ENCODE measurements at places on chromosomes 3 and 15. TPM values are rescaled to one million over a fixed set of nuclear protein-coding genes. Genes with fewer than 3 reads are reported as not detected.

GRCh38 chr3:133038731-133039375 lies 662 bp downstream of the TMEM108 start:
- H3K4me3 ChIP-seq, result peak overlapping the region; percentile 64
- H3K27ac ChIP-seq, result peak overlapping the region; percentile 40
- H3K36me3 ChIP-seq, result no peaks in the 10 kb centered on the region
- peaks cover 36% of the 10 kb centered on the region for H3K27me3 ChIP-seq
- H3K4me1 ChIP-seq, result peaks cover 7% of the 10 kb centered on the region

GRCh38 chr15:84982301-84982920 lies 755 bp downstream of the PDE8A start:
- H3K4me3 ChIP-seq, result peak overlapping the region; percentile 90
- peaks cover 54% of the 10 kb centered on the region for H3K4me1 ChIP-seq
- H3K27ac ChIP-seq, result peak overlapping the region; percentile 95
- no peaks in the 10 kb centered on the region for H3K36me3 ChIP-seq

DNA sequence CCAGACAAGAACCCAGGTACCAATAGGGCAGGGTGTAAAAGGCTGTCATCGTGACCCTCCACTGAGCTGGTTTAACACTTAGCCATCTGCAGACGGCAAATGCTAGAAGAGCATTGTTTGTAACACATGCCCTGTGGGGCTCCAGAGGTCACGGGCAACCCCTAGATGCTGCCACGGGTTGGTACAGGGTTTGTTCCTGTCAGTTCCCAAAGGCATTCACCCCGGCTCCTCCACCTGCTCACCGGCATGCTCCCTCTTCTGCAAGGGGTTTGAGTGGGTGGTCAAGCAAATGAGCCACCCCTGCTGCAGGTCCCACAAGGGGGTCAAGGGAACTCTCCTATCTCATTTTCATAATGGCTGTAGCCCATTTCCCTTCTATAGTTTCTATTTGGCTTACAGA lies 229.3 kb downstream of the ZPLD1 start:
- no peak for DNase-seq
- no peaks in the 10 kb centered on the region for H3K27me3 ChIP-seq
- H3K4me3 ChIP-seq, result no peak overlapping the region
- H3K36me3 ChIP-seq, result no peaks in the 10 kb centered on the region
- H3K4me1 ChIP-seq, result no peaks in the 10 kb centered on the region

DNA sequence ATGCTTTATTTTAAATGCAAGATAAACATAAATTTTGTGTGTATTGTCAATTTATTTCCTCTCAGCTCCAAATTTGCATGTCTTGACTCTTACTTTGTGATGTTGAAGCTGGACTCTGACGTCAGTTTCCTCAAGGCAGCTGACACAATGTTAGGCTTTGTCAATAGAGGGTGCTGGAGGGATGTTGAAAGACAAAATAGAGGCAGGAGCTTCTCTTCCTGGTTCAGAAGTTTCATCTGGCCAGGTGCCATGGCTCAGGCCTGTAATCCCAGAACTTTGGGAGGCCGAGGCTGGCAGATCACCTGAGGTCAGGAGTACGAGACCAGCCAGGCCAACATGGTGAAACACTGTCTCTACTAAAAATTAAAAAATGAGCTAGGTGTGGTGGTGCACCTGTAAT lies 408.6 kb downstream of the GBE1 start:
- no peaks in the 10 kb centered on the region for H3K27me3 ChIP-seq
- H3K27ac ChIP-seq, result no peak overlapping the region
- H3K36me3 ChIP-seq, result no peaks in the 10 kb centered on the region
- no peak for DNase-seq
- H3K4me1 ChIP-seq, result no peaks in the 10 kb centered on the region
- no peak overlapping the region for H3K4me3 ChIP-seq

GRCh38 chr15:75107908-75108838 lies 84.8 kb downstream of the PPCDC start:
- peak; percentile 64 for DNase-seq
- no peak overlapping the region for H3K4me3 ChIP-seq
- no peaks in the 10 kb centered on the region for H3K27me3 ChIP-seq
- no peaks in the 10 kb centered on the region for H3K36me3 ChIP-seq

DNA sequence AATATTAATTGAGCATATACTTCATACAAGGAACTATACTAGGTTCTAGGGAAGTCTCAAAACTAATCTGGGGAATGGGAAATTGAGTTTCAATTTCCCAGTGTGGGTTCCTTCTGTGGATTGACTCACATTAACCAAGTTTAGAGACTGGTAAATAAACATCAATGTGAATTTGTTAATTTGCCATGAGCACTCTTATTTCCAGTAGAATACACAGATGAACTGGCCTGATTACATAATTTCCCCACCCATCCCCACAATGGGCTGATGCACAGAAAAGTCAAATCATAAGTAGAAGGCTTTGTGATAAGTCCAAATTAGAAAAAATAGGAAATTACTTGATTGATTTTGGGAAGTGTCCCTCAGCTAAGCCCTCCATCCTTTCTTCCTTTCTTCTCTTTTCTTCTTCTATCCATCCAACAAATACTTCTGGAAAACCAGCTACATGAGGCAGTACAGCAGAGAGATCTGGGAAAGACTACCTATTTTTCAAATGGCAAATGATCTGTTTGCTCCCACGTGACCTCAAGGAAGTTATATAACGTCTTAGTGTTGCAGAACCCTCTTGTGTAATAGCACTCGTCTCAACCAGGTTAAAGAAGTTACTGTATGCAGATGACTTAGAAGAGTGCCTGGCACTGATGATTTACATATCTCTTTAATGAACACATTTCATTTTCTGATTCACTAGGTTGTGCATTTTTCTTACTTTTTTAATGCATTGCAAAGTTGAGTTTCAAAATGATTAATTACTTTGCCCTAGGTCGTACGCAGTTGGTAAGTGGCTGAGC lies 312.3 kb downstream of the SV2B start:
- H3K4me3 ChIP-seq, result no peak overlapping the region
- peaks cover 18% of the 10 kb centered on the region for H3K4me1 ChIP-seq
- H3K27me3 ChIP-seq, result no peaks in the 10 kb centered on the region

DNA sequence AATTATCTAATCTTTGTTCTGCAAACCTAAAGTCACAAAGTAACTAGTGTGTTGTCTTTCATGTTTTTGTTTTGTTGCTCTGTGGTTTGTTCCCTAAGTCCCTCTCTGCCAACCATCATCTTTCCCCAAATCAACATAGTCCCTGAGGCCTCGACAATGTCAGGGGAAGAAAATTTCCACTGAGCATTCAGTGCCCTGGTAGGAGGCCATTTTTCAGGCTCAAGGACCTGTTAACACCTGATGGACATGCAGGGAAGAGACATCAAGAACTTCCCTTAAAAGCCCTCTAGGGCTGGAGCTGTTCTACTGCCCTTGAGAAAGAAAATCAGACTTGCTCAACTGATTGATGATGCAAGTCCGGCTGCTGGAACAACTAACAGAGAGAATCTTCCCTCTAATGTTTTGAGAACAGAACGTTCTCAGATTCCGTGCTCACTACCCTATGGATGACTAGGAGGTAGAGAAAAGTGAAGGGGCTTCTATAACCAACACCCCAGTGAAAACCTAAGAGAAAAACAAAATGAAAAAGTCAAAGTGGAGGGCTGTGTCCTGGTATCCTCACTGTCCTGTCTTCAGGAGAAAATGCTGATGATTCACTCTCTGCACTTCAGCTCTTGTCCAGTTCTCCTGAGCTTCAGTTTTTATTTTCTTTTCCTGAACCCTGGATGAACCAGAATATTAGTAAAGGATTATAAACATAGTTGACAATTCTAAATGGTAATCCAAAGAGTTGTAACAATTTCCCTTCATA lies 373.1 kb downstream of the FOXP1 start:
- H3K36me3 ChIP-seq, result no peaks in the 10 kb centered on the region
- H3K4me3 ChIP-seq, result no peak overlapping the region
- no peaks in the 10 kb centered on the region for H3K27me3 ChIP-seq
- H3K27ac ChIP-seq, result peak overlapping the region; percentile 76
- H3K4me1 ChIP-seq, result peaks cover 66% of the 10 kb centered on the region
- peak; percentile 35 for DNase-seq

DNA sequence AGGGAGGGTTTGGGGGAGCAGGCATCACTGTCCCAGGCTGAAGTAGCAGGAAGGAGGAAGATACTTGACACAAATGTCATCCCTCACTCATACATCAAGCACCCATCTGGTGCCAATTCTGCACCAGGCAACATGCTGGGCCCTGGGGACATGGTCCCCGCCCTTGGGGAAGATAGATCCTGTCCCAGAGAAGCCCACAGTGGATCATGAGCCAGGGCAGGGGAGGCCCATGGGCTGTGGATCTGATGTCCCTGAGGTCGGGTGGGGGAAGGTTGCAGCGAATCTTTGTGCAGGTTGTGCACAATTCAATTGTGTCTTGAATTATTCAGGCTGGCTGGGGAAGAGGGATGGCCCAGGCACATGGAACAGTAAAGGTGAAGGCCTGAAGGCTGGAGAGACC lies 6.4 kb upstream of the CCDC33 start:
- no peak overlapping the region for H3K4me3 ChIP-seq
- H3K36me3 ChIP-seq, result no peaks in the 10 kb centered on the region
- H3K27ac ChIP-seq, result no peak overlapping the region

DNA sequence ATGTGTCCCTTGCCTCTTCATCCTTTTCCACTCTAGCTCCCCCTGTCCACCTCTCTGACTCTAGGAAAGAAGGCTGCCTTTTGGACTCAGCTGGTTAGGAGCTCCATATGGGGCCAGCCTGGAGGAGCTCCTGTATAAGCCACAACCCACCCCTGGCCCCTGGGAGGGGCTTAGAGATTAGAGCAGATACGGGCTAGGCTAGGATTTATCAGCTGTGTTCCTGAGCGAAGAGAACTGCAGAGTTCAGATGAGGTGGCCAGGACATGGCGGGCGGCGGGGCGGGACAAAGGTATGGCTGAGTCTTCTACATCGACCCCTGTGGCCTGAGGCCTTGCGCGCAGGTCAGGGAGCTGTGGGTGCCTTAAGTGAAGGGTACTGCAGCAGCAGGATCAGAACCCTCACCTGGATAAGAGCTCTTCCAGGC lies 7.9 kb downstream of the NBEAL2 start:
- H3K27me3 ChIP-seq, result no peaks in the 10 kb centered on the region
- H3K27ac ChIP-seq, result peak overlapping the region; percentile 66
- DNase-seq, result peak; percentile 68

GRCh38 chr15:60590935-60591495 lies 112.1 kb upstream of the ICE2 start:
- H3K27ac ChIP-seq, result peak overlapping the region; percentile 86
- H3K36me3 ChIP-seq, result no peaks in the 10 kb centered on the region
- DNase-seq, result peak; percentile 55
- H3K27me3 ChIP-seq, result no peaks in the 10 kb centered on the region

GRCh38 chr3:11275926-11276325 lies 3.7 kb downstream of the ATG7 start:
- H3K27me3 ChIP-seq, result no peaks in the 10 kb centered on the region
- DNase-seq, result no peak
- no peak overlapping the region for H3K4me3 ChIP-seq

GRCh38 chr3:111926266-111926676 lies 52.6 kb upstream of the ABHD10 start:
- H3K36me3 ChIP-seq, result no peaks in the 10 kb centered on the region
- no peak overlapping the region for H3K27ac ChIP-seq
- H3K4me3 ChIP-seq, result no peak overlapping the region
- H3K27me3 ChIP-seq, result no peaks in the 10 kb centered on the region

DNA sequence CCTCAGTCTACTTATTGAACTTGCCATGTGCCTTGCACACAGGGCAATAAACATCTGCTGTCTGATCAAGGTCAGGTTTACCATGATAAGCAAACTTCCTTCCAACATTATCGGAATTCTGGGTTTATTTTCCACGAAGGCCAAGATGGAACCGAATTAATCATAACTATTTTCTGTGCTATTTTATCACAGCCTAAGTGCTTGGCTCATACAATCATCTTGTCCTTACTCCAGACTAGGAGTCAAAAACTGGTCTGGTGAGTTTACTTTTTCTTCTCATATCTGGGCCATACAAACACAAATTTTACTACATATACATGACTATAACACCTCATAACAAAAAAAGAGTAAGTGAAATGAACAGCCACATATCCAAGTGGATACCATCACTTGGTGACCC lies 2.3 kb downstream of the FBN1 start:
- H3K27ac ChIP-seq, result peak overlapping the region; percentile 88
- peak overlapping the region; percentile 76 for H3K4me3 ChIP-seq
- H3K36me3 ChIP-seq, result no peaks in the 10 kb centered on the region
- no peak for DNase-seq
- no peaks in the 10 kb centered on the region for H3K27me3 ChIP-seq
- H3K4me1 ChIP-seq, result peaks cover 58% of the 10 kb centered on the region

GRCh38 chr3:101200461-101200860 lies 119.9 kb downstream of the IMPG2 start:
- no peaks in the 10 kb centered on the region for H3K36me3 ChIP-seq
- no peak overlapping the region for H3K4me3 ChIP-seq
- H3K4me1 ChIP-seq, result peaks cover 27% of the 10 kb centered on the region
- H3K27me3 ChIP-seq, result no peaks in the 10 kb centered on the region
- no peak overlapping the region for H3K27ac ChIP-seq

GRCh38 chr3:119779731-119780383 lies 2.0 kb upstream of the NR1I2 start:
- H3K27me3 ChIP-seq, result no peaks in the 10 kb centered on the region
- H3K27ac ChIP-seq, result no peak overlapping the region
- DNase-seq, result no peak
- no peaks in the 10 kb centered on the region for H3K4me1 ChIP-seq
- H3K4me3 ChIP-seq, result no peak overlapping the region
- H3K36me3 ChIP-seq, result no peaks in the 10 kb centered on the region

DNA sequence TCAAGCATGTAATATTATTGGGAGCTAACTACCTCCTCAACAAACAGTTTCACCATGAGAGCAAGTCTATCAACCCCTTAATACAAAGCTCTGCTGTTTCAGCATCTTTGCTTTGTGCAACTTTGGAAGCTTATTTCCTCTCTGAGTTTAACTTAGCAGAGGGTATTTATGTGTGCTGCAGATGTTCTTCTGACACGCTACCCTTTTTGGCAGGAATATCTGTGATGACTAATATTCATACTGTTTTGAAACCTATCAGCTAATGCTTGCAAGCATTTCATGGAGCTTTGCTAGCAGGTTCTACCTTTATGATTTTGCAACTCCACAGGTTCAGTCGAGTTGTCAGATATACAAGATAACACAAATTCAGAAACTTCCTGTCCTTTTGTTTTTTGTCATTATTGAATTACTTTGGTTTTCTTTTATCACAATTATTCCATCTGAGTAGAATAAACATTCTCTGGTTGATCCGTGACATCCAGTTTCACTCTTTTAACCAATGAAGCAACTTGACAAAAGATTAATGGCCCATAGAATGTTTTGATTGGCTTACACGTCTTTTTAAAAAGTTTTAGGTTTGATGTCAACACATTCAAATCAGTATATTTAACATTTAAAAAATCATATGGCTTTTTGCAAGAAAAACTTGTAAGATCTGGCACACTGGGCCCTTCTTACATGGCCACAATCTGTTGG lies 1.7 kb upstream of the SLC9A9 start:
- no peaks in the 10 kb centered on the region for H3K36me3 ChIP-seq
- peaks cover 9% of the 10 kb centered on the region for H3K4me1 ChIP-seq
- DNase-seq, result peak; percentile 54
- H3K4me3 ChIP-seq, result no peak overlapping the region
- no peaks in the 10 kb centered on the region for H3K27me3 ChIP-seq

GRCh38 chr3:46998121-46998851 lies 18.8 kb downstream of the NBEAL2 start:
- H3K4me1 ChIP-seq, result peaks cover 9% of the 10 kb centered on the region
- no peaks in the 10 kb centered on the region for H3K27me3 ChIP-seq
- peaks cover 100% of the 10 kb centered on the region for H3K36me3 ChIP-seq
- no peak overlapping the region for H3K4me3 ChIP-seq
- peak; percentile 94 for DNase-seq
- no peak overlapping the region for H3K27ac ChIP-seq

The GMNC gene
- not detected for total RNA-seq

The GLDN gene
- 2.0 TPM for total RNA-seq

The CDHR4 gene
- not detected for total RNA-seq

The KNG1 gene
- not detected for total RNA-seq

The SATB1 gene
- total RNA-seq, result 67.2 TPM

The SAMD7 gene
- not detected for total RNA-seq

The LSAMP gene
- total RNA-seq, result 1.7 TPM

The CCDC80 gene
- 81.4 TPM for total RNA-seq

Data from stomach (tissue), 19 donors.